ENCODE measurements at places on chromosomes 2 and 18.

- no peak for DNase-seq
Observed at GRCh38 chr2:60350791-60351190, 202.7 kb downstream of the BCL11A start.

DNA sequence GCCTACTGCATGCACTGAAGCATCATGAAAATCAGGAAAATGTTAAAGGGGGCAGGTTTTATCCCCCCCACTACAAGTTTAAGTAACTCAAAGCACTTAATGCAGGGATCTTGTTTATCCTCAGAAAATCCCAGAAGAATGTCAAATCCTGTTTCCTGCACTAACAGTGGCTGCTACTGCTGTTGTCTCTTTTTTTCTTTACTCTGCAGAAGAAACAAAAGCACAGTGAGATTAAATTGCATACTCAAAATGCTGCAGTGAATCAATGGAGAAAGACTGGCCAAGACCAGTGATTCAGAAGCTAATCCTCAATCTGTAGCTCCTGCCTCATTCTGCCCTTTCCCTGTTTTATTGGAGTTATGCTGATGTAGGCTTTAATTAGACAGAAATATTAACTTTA lies 332.3 kb upstream of the FIGN start:
- no peak for DNase-seq

GRCh38 chr2:152437276-152438108 lies 102.5 kb downstream of the FMNL2 start:
- no peak for DNase-seq

GRCh38 chr18:1102848-1103247 lies 198.2 kb downstream of the ADCYAP1 start:
- no peak for DNase-seq

DNA sequence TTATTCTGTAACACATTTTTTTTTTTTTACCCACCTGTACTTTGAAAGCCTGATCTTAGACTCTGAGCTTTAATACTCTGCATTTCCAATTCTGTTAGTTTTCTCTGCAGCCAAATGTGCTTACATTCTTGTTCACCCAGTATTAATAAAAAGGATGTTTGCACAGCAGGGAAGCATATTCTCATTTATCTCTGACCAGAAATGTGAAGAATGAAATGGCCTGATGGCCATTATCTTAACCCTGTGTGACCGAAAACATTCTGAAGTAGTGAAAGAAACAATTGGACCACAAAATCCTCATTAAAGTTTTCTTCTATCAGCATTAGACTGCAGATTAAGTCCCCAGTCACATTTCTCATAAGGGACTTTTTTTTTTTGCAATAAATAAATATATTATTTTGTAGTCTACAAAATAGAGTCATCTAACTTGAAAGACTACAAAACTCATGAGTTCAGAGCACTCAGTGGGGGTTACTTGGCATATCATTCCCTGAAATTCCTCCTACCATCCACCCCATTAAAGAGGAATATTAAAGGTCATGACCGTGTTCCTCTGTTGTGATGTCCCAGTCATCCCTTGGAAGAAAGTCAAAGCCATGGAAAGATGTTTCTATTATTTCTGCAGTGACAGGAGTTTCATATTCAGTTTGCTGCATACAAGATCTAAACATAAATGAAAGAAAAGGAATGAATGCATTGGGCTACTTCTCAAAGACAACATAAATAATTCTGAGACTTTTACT lies 364.4 kb downstream of the RND3 start:
- DNase-seq, result no peak

DNA sequence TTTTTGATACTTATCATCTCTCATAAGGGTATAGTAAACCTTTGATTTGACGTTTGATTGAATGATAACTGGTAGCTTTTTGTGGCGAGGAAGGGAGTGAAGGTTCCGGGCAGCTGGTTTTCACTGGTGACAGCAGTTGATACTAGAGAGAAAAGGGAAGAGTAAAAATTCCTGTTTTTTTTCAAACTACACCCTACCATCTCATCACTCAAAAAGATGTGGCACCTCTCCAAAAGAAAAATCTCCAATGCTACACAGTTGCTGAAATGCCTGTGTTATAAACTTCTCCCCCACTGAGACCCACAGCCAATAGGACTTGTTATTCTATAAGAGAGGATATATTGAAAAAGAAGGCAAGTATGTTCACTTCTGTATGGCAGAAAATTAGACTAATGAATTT lies 154.0 kb downstream of the MAIP1 start:
- no peak for DNase-seq

Data from H4 (cell line).